AG10803 (cell line): ENCODE measurements at places on chromosomes 1 and 21.

- no peak for DNase-seq
These were observed 48.1 kb downstream of the LHX9 start for GRCh38 chr1:197965132-197965840.

DNA sequence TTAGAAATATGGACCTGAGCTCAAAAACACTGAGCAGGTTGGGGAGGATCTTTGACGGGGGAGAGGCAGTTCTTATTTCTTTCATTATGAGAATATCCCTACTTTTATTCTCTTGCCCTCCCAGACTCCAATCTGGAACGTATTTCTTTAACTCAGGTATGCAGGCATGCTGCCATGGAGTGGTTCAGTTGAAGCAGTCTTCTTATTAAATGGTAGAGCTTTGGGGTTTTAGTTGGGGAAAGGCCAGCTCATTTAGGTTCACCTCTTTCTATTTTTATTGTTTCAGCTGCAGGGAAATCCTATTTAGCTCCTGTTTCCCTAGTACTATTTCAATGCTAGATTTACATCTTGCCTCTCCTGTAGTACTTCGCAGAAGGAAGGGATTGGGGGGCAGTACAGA lies 198.9 kb downstream of the TTLL7 start:
- no peak for DNase-seq

DNA sequence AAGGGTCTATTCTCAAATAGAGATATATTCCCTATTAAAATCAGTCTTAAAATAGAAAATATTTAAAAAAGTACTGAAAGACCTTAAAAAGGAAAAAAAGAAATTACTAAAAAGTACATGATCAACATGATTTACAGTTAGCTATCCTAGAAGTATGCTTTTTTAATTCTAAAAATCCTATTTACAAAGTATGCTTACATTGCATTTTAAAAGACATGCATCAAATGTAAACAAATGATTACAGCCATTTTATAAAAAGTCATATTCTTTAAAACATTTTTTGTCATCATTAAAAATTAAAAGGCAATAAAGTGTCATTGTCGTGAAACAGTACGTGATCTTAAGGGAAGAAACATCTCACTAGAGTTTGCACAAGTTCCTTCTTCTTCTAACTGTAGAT lies 7.9 kb upstream of the C1orf52 start:
- no peak for DNase-seq

DNA sequence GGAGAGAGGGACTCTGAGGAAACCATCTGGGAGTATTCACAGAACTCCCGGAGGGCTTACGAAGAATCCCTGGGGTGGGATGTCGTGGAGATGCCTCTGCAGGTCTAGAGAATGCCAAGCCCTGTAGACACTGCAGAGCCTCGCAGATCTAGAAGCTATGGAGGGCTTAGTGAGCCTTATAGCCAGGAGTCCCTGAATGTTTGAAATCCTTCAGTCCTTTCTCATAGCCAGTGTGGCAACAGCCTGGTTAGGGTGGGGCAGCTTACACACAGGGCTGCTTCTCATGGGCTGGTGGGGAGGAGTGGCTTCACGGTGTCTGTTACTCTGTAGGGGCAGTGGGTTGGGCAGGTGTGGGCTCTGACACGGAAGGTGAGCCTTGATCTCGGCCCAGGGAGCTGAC lies 44.2 kb upstream of the KDM4A start:
- DNase-seq = peak; percentile 34

GRCh38 chr1:41330588-41331545 lies 30.4 kb upstream of the FOXO6 start:
- DNase-seq = no peak

DNA sequence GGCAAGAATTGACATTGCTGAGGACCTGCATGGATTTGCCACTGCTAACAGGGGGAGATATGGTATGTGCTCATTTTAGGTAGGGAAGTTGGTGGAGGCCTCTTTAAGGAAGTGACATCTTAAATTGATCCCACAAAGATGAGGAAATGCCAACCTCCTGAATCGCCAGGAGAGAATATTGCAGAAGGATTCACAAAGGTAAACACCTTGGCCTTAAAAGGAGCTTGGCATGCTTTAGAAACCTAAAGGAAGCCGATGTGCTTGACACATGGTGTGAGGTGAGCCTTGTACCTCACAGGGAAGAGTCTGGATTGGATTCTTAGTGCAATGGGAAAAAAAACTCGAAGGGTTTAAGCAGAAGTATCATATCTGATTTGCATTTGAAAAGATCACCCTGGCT lies 470.5 kb upstream of the DAB1 start:
- no peak for DNase-seq

- DNase-seq = no peak
These were observed 256.2 kb upstream of the OLFM3 start for GRCh38 chr1:102252731-102253505.

DNA sequence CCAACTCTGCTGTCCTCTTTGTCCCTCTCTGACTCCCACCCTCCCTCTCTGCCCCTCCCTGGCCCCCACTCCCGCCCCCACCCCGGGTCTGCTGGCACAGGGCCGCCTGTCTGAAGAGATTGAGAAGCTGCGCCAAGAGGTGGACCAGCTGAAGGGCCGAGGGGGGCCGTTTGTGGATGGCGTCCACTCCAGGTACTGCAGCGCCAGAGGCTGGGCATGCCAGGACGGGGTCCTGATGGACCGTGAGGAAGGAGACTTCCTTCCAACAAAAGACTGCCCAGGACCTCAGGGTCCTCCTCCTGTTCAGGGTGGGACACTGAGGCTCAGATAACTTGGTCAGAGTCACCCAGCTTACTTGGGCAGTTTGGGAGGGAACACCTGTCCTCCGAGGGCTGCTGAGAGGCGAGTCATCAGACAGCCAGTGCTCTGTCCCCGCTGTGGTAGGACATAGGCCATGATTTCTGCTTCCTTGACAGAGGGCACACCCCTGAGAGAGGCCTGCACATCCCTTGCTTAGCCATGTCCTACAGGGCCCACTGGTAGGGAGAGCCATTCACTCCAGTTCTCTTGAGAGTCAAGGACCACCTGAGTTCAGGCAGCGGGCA lies 23.4 kb downstream of the PPFIA4 start:
- DNase-seq = no peak

GRCh38 chr1:42924082-42924850 lies 34.4 kb downstream of the SLC2A1 start:
- peak; percentile 80 for DNase-seq

DNA sequence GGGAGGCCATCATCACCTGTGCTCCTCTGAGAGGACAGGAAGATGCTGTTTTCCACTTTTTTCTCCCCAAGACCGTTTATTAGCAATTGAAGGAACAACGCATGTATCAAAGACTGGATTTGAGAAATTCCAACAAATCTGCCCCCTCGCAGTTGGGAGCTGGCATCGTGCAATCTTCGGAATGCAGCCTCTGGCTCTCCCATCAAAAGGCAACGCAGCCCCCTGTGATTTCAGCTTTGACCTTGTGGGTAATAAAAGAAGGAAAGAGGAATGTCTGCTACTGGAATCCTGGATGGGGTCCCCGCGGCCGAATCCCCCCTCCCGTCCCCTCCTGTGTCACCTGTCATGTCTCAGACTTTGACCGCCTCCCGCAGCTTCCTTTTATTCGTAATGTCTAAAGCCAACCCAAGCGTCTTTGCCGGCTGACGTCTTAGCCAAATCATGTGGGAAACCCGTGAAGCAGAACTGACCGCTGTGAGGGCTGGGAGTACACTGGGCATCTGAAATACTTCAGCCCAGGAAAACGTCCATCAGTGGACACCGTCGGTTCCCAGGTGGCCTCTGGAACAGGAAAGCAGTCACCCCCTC lies 101.5 kb downstream of the WDR4 start:
- no peak for DNase-seq

GRCh38 chr1:50175719-50176639 lies 67.3 kb downstream of the ELAVL4 start:
- no peak for DNase-seq

DNA sequence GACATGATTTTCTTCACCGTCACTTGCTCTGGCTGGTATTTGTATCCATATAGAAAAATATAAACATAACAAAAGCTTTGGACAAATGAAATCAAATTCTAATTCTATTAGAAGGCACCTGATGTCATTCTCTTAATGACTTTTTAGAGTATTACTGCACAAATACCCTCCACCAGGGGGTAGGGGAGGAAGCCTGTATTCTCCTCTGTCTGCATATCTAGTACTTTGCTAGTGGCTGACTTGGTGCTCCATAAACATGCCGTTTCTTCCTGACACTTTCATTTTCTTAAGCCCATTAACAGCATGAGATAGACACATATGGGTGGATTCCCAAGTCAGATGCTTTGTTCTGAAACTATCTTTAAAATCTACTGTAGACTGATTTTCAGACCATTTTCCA lies 20.6 kb upstream of the KCNJ15 start:
- peak; percentile 25 for DNase-seq

DNA sequence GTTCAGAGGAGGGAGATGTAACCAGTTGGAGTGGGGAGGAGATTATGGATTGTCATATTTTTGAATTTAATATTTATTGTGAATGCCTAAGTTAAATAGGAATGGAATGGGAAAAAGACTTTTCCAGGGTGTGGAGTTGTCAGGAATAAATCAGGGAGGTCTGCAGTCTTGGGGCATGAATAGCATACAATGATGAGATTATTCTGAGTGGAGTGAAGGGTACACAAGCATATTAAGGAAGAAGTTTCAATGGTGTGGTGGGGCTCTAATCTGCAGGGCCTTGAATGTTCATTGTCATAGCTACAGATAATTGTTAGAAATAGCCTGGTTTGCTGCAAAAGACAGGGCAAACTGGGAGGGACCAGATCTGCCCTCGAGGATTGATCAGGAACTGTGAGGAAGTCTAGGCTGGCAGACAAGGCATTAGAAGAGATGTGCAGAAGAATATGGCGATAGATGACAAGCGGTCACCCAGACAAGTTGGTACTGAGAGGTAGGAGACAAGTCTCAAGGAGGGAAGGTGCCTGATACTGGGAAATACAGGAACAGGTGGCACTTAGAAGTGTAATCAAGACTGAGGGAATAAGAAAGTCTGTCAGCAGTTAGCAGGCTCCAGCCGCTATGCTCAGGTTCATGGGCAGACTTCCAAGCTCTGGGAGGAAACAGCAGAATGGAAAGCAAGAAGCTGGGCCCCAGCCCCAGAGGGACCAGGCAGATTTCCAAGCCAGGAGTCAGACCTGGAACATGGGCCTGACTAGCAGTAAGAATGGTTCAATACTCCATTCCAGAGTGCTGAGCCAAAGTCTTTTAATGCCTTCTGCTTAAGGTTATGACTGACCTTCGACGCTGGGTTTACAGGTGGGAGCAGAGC lies 20.9 kb upstream of the RGL1 start:
- DNase-seq = peak; percentile 59

DNA sequence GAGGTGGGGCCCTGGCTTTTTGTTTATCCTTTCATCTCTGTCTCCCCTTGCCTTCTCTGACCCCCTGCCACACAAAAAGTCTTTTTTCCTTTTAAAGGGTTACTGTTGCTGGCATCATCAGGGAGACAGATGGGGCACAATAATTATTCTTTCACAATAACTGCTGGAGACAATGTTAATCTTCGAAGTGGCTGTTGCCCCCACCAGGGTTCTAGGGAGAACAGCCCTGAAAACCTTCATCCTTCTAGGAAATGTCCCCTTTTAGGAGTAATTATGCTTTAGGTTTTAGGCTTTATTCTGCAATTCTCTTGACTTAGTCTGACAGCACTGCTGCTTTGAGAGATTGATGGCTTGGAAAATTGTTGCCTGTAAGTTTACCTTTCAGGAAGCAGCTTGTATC lies 150.0 kb downstream of the NOS1AP start:
- no peak for DNase-seq

- DNase-seq = peak; percentile 60
These were observed 158.3 kb downstream of the PLXNA2 start for GRCh38 chr1:208085655-208086515.

DNA sequence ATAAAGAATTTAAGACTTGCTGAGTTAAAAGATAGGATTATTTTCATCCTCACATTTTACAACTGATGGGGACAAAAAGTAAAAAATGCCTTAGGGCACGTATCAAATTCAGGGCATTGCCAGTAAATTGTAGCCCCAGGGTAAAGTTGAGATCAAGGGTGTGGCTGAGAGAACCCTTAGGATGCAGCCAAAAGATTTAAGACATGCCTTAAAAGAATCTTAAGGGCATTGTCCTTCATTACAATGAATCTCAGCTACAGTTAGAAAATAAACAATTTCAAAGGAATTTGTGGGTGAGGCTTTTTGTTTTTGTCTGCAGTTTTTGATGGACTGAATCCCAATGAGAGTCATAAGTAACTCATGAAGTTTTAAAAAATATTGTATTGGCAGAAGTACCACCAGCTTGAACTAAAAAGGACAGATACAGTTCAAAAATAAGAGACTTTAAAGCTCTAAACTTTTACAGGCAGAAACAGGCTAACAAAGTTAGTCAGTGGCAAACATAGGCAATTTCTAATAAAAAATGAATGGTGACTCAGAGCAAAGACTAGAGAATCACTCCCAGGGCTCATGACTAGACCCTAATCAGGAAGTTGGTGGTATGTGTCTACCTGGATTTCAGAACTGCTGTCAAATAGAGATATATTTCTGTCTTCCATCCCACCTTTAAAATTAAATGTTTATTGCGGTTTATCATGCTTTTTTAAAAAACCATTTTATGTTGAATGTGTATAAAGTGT lies 165.1 kb upstream of the SNX7 start:
- no peak for DNase-seq

GRCh38 chr1:29240400-29240837 lies 4.1 kb downstream of the PTPRU start:
- DNase-seq = peak; percentile 27

GRCh38 chr21:32562426-32562825 lies 22.9 kb downstream of the TCP10L start:
- DNase-seq = peak; percentile 91

- peak; percentile 51 for DNase-seq
These were observed 105.6 kb downstream of the MIS18A start for GRCh38 chr21:32173121-32173724.

DNA sequence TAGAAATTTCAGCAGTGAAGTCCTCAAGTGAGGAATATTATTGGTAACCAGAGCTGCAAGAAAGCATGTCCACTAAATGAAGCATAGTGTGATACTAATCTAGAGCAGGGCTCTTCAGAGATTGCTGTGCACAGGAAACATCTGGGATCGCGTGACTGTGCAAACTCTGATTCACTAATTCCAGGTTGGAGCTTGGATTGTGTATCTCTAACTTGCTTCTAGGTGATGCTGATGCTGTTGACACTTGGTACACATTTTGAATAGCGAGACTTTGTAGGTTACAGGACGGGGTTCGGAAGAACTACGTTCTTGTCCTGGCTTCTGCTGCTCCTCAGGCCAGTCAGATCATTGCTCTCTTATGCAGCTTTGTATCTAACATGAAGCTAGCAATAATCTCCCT lies 66.5 kb downstream of the PRRX1 start:
- DNase-seq = peak; percentile 46

DNA sequence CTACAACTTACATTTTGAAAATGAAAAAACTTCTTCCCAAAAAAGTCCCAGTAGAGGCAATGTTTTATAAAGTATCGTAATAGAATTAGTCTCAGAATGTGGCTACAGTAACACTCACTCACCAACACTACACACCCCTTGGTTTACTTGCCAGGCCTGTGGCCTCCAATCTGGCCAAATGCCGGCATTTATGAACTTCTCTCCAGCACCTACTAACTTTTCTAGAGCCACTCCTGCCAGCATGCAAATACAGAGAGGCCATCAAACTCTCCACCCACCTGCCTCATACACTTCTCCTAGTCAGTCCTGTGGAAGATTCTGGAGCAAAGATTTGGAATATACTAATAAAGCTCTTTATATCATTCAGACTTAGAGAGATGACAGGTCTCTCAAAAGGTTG lies 32.3 kb downstream of the STPG1 start:
- no peak for DNase-seq
